ENCODE measurements at places on chromosomes 5 and 9. TPM values are rescaled to one million over a fixed set of nuclear protein-coding genes. Genes with fewer than 3 reads are reported as not detected.
A peak's percentile ranks its signal among the peaks of the same experiment; 100 is the strongest.

GRCh38 chr5:128052780-128053179 lies 30.8 kb upstream of the SLC12A2 start:
- no peak for DNase-seq

- DNase-seq: peak; percentile 88
These were observed 7.6 kb downstream of the PTCH1 start for GRCh38 chr9:95508968-95509850.

Gene NPR2
- total RNA-seq: 24.6 TPM

- DNase-seq: no peak
These were observed 20.2 kb downstream of the IL7R start for GRCh38 chr5:35876922-35877321.

GRCh38 chr9:12863618-12864017 lies 88.8 kb downstream of the LURAP1L start:
- DNase-seq: no peak

GRCh38 chr9:98256756-98257155 lies 1.3 kb upstream of the TBC1D2 start:
- DNase-seq: no peak

DNA sequence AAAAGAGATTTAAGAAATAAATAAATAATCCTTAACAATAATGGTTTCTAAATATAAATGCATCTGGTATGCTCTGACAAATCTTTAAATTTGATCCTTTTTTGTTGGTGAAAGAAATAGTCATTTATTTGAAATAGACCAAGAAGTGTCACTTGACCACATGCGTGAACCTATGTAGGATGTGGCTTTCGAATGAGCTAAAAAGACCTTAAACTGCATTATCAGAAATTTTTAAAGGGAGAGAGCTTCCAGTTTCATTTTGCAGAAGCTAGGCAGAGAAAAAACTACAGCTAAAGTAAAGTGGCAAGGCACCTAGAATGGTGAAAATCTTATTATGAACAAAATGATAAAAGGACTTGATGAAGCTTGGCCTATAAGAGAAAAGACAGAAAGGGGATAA lies 309.2 kb upstream of the EFNA5 start:
- no peak for DNase-seq

- DNase-seq: no peak
These were observed 167.5 kb downstream of the SYK start for GRCh38 chr9:90969021-90969675.

- DNase-seq: peak; percentile 56
These were observed 66.9 kb downstream of the CTSL start for GRCh38 chr9:87792831-87793288.

Gene PSIP1
- total RNA-seq: 26.0 TPM

Gene PRR16
- total RNA-seq: 12.9 TPM

DNA sequence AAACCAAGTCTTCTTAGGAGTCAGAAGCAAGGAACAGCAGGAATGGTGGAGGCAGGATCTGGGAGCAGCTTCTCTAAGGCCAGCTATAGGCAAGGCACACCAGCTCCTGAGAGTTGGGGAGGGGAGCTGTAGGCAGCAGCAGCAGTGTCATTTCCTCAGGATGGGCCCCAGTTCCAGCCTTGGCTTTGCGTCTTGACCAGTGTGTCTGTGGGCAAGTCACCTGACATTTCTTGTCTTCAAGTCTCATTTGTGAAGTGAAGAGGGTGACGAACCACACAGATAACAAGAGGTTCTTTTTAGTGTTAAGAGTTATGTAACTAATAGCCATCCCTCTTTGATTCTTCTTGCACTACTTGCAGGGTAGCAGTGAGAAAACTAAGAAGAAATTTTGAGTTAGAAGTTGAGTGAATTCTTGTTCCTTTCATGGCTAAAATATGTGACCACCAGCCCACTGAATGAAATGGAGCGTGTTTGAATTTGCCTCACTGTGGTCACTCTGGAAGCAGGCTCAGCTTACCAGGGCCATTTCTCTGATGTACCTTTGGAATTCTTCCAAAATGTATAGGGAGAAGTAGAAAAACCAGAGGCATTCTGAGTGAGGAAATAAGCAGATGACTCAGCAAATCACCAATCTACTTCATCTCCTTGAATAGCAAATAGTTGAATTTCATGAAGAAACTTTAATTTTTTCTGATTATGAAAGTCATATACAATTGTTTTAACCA lies 42.4 kb downstream of the RHOBTB3 start:
- DNase-seq: no peak

DNA sequence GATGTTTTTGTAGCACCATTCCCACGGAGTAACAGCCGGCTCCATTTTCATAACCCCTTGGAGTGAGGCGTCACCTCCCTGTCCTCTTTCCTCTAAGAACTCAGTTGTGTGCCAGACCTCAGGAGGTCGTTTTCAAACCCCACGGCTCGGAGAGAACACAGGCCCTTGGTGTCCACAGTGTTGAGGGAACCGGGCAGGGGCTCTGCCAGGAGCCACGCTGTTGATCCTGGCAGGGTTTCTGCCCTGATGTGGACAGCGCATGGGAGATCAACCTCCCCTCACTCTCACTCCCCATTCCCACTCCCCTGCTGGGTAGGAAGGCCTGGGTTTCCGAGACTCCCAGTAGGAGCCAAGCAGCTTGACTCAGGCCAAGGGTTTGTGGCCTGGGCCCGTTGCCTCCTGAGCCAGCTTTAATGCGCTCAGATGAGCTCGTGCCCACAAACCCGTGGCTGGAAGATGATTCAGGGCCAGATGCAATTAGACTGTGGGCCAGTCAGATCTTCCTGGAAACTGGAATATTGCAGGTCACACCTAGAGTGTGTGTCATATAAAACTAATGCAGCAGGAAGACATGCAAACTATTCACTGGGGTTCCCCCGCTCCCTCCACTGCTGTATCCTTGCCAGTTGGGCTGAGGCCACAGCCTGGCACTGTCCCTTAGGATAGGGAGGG lies 133.4 kb downstream of the SLC12A2 start:
- peak; percentile 55 for DNase-seq

- peak; percentile 26 for DNase-seq
These were observed 103.0 kb upstream of the FTMT start for GRCh38 chr5:121748686-121749085.

Gene HAPLN1
- 0.05 TPM for total RNA-seq

DNA sequence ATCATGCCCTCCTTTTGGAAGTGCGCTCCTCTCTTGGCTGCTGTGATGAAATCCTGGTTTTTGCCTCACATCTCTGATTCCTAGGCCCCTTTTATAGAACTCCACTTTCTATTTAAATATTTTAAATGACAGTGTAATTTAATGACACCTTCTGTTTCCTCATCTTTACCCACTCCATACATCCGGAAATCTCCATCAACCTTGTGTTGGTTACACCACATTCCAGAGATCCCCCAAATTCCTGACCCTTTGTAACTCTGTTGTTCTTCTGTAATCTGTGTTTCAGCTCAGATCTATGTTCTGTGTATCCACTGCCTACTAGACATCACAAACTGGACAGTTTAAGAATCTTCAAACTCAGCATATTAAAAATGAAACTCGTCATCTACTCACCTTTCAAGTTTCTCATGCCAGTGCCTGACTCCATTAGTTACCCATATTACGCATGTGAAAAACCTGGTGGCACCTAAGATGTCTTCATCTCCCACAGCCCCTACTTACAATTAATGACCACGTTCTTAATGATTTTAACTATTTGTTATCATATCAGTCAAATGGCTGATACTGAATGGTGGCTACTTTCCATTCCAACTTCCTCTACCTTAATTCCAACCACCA lies 25.1 kb downstream of the PARP8 start:
- no peak for DNase-seq

DNA sequence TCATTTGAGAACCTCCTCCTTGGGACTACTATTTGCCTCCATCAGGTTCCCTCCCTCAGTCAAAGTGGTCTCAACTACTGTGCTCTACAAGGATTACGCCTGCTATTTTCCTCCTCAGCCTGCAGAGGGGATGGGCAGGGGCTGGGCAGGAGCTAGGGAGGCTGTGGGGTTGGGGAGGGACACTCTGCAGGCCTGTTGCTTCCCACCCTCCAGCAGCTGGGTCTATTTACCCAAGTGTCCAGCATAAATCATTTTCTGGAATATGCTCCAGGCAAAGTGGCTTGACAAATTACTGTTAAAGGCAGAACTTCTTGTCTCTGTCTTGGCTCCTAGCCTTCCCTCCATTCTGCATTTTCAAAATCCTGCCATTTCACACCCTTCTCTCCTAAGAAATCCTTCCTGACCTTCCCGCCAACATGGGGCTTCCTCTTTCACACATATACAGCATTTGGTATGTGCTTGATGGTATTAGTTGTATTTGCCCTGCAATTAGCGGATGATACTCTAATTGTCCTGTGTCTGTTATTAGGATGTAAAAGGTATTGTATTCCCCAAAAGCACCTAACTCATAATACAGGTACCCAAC lies 106.7 kb downstream of the EFNA5 start:
- DNase-seq: no peak

- no peak for DNase-seq
These were observed 230.0 kb downstream of the AGTPBP1 start for GRCh38 chr9:85511746-85512145.

Measured in left ventricle myocardium superior (tissue), 1 donor.